ENCODE measurements at places on chromosomes 13 and 19.

DNA sequence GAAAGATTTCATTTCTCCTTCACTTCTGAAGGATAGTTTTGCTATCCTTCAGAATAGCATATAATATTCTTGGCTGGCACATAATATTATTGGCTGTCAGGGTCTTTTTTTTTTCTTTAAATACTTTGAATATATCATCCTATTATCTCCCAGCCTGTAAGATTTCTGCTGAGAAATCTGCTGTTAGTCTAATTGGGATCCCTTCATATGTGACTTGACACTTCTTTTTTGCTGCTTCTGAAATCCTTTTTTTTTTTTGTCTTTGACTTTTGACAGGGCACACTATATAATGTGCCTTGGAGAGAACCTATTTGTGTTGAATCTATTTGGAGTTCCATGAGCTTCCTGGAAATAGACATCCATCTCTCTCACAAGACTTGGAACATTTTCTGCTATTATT is 136.9 kb upstream of the UBL3 start:
- no peak for DNase-seq

DNA sequence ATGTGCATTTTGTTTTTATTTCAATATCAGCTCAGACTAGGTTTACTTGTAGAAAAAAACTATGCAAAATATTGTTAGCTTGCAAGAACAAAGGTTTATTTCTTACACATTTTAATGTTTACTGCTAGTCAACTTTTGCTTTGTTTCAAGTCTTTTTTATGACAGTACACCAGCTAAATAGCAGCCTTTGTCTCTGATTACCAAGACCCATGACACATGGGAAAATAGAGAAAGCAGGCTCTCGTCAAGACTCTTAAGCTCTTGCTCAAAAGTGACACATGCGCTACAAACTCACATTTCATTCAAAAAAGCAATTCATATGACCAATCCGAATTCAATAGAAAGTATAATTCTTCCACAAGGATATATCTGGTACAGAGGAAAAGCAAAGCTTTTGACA is 642.3 kb upstream of the SLITRK1 start:
- DNase-seq, result no peak

GRCh38 chr13:30499338-30499737 is 33.6 kb upstream of the HMGB1 start:
- DNase-seq, result no peak

- DNase-seq, result no peak
These were observed 13.2 kb downstream of the RASA3 start for GRCh38 chr13:114119196-114119595.

DNA sequence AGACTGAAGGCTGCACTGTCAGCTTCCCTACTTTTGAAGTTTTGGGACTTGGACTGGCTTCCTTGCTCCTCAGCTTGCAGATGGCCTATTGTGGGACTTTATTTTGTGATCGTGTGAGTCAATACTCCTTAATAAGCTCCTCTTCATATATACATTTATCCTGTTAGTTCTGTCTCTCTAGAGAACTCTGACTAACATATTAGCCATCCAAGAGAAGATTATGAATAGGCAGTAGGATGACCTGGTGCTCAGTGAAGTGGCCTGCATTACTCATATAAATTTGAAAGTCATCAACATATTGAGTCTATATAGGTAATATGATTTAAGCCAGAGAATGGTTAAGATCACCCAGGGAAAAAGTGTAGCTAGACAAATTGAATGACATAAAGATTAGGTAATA is 136.3 kb upstream of the UFM1 start:
- no peak for DNase-seq

DNA sequence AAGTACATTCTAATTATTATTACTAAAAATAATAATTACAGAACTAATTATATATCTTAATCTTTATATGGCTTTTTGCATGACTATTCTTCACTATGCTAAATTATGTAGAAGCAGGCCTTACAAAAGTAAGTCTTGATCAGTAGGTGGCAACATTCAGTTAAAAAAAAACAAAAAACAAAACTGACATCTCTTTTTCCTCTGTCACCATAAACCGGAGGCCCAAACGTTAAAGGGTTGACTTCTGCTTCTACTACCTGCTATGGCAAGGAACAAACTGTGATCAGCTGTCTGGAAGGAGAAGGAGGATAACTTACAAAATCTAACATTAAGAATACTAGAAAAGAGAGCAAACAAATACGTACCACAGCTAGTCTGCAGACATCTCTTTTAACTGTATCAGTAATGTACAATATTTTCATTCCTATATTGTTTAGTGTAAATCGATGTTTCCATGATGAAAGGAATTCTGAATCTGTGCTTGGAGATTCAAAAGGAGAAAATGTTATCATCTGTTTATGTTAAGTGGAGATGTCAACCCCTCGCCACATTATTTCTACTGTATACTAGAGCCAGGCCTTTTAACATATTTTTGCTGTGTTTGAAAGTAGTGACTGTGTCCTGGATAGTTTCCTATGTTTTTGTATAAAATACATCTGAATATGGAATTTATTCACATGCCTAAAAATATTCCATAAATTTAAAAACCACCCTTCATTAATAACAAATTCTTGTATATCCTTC is 1525.4 kb downstream of the SLITRK1 start:
- no peak for DNase-seq

- DNase-seq, result peak; percentile 75
These were observed 2.1 kb upstream of the PCDH8 start for GRCh38 chr13:52850396-52851136.

DNA sequence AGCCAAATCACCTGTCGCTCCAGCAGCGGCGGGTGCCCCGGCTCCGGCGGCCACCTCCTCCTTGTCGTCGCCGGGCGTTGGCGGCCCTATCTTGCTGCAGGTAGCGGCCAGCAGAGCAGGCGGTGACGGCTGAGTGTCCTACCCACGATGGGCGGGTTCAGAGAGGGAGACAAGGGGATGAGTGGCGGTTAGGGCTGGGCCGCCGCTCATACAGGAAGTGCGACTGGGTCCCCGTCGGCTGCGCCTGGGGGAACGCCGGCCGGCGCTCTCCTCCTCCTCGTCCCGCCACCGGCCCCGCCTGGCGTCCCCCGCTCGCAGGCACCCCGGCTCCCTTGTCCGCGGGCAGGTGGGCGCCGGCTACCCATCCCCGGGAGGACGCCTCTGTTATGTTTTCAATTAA is 1692.0 kb downstream of the SLITRK5 start:
- peak; percentile 0 for DNase-seq

GRCh38 chr13:98970330-98970729 is 7.5 kb downstream of the DOCK9 start:
- DNase-seq, result no peak

DNA sequence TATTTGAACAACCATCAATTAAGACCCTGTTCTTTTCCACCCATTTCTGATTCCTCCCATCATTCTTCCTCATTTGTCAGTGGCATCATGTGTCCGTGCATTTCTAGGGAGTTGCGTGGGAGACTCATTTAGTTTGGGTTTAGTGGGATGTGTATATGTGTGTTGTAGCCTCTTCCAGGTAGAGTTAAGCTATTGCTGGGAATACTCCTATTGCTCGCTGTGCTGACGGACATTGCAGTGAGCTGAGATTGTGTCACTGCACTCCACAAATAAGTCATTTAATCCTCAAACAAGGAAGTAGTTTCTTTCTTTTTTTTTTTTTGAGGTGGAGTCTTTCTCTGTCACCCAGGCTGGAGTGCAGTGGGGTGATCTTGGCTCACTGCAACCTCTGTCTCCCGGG is 42.2 kb upstream of the RCBTB2 start:
- no peak for DNase-seq

- no peak for DNase-seq
These were observed at the start of gene LILRA2 for GRCh38 chr19:54573330-54573872. Gene LILRA2 (plus strand): TSS chr19:54573790. CDS start chr19:54573879, 89 bp downstream.

- DNase-seq, result peak; percentile 29
These were observed 96.5 kb downstream of the UGGT2 start for GRCh38 chr13:95956589-95957148.

- DNase-seq, result no peak
These were observed 21.0 kb downstream of the TM9SF2 start for GRCh38 chr13:99522298-99522697.

- no peak for DNase-seq
These were observed 1.5 kb downstream of the CDC16 start for GRCh38 chr13:114236227-114236626.

DNA sequence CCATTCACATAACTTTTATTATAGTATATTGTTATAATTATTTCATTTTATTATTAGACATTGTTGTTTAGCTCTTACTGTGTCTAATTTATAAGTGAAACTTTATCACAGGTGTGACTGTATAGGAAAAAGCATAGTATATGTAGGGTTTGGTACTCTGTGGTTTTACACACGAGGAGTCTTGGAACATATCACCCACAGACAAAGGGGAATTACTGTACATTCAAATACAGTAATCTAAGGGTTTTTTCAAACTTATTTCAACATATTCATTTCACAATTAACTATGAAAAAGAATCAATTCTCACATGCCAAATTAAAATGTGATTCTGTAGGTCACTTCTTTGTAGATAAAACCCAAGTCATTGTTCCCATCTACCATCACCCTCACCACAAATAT is 46.0 kb downstream of the RBM26 start:
- DNase-seq, result no peak

DNA sequence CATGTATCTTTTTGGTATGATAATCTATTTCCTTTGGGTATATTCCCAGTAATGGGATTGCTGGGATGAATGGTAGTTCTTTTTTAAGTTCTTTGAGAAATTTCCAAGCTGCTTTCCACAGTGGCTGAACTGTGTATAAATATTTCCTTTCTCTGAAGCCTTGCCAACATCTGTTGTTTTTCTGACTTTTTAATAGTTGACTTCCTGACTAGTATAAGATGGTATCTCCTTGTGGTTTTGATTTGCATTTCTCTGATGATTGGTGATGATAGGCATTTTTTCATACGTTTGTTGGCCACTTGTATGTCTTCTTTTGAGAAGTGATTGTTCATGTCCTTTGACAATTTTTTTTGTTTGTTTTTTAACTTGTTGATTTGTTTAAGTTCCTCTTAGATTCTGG is 61.6 kb upstream of the PCDH17 start:
- no peak for DNase-seq

- no peak for DNase-seq
These were observed 819.2 kb downstream of the UQCRFS1 start for GRCh38 chr19:28393574-28394336.

DNA sequence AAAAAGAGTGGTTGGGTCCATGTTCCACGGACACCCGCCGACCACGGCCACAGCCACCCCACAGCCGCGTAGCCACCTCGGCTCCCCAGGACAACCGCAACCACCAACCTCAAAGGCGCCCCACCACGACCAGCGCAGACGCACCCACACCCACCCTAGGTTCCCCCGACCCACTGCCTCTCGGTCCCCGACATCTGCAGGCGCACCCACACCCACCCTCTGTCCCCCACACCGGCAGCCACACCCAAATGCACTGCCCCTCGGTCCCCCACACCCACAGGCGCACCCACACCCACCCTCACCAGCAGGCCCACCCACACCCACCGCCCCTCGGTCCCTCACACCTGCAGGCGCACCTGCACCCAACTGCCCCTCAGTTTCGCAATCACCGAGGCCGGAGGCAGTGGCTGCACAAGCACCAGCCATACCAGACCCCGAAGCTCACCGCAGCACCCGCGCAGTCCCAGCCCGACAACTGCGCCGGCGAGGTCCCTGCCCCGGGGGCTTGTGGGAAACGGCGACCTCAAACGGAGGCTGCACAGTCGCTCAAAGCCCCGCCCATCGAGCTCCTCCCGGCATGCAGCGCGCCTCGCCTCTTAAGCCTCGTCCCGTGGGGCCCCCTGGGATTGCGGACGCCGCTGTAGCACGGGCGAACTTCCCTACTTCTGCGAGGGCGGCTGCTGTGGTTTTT is 18.3 kb downstream of the ZNF77 start:
- no peak for DNase-seq

DNA sequence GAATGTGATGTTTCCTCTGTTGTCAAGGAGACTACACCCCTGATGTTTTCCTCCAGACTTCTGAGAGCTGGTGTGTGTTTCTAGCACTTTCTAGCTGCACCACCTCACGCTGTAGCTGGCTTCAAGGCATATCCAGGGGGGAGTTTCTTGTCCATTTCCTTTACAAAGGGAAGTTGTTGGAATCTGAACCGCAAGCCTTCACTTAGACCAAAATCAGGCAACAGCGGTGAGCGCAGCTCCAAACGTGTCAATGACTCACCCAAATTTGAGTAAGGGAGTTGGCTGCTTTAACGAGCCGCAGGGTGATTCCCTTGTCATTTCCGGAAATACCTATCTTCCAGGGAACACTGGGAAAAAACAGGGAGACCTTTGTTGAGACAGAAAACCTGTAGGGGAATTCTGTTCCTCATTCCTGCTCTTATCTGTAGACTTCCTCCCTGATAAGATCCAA is 2.5 kb downstream of the LDLR start:
- no peak for DNase-seq

- no peak for DNase-seq
These were observed 486 bp downstream of the ZNF808 start for GRCh38 chr19:52527956-52528351.

GRCh38 chr19:13215572-13216380 is 65.6 kb downstream of the IER2 start:
- peak; percentile 49 for DNase-seq

GRCh38 chr13:66275416-66275815 is 954.7 kb downstream of the PCDH9 start:
- DNase-seq, result no peak

GRCh38 chr19:55119053-55119452 is 1.6 kb upstream of the PPP1R12C start:
- no peak for DNase-seq

DNA sequence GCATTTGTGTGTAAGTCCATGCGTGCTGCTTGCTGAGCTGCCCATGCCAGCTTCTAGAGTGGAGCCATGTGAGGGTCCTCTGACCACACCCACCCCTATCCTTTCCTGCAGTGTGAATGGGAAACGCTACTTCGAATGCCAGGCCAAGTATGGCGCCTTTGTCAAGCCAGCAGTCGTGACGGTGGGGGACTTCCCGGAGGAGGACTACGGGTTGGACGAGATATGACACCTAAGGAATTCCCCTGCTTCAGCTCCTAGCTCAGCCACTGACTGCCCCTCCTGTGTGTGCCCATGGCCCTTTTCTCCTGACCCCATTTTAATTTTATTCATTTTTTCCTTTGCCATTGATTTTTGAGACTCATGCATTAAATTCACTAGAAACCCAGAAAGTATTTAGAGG is 10.3 kb downstream of the TBCB start:
- no peak for DNase-seq
